Psoas muscle (tissue), 8 donors: ENCODE measurements at places on chromosomes 3 and 15.

- no peak for DNase-seq
These were observed 293.6 kb downstream of the FGF12 start for GRCh38 chr3:192433704-192434103.

- no peak for DNase-seq
These were observed 39.6 kb upstream of the GYG1 start for GRCh38 chr3:148951599-148952361.

GRCh38 chr3:25469558-25469957 lies 41.5 kb downstream of the RARB start:
- peak; percentile 17 for DNase-seq

- no peak for DNase-seq
These were observed 253.7 kb upstream of the THBS1 start for GRCh38 chr15:39327005-39327730.

DNA sequence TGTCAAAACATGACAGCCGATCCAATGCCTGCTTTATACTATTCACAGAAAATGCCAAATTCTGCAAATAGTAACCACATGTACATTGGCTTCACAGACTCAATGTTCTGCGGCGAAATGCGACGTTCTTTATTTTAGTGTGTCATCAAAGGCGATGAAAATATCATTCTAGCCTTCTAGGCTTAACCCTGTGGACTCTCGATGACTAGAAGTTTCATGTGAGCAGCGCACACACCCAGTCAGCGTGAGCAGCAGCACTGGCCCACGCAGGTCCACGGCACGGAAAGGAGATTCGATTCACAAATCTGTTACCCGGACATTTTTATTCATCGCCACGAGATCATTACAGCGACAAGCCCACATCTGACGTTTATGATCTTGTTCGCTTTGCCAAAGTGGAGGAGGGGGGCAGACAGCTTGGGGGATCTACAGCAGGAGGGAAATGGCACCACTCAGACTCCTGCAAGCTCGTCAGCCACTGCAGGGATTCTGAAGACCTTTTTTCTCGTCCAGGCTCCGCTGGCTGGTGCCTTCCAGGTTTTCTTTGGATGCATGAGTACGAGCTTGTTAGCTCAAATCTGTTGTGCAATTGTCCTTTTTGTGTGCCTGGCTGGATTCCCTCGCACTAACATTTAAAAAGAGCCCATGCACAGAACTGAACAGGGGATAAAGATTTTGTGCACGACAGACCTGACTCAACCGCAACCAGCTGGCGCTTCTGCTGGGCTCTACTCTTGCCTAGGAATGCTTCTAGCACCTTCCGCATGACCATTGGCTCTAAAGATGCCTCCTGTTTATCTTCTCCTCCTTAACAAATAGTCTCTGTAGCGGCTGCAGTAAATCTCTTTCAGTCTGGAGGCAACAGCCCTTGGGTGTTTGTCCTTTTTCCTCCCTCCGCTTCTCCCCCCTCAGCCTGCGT lies 938.4 kb downstream of the MCTP2 start:
- DNase-seq = peak; percentile 63

DNA sequence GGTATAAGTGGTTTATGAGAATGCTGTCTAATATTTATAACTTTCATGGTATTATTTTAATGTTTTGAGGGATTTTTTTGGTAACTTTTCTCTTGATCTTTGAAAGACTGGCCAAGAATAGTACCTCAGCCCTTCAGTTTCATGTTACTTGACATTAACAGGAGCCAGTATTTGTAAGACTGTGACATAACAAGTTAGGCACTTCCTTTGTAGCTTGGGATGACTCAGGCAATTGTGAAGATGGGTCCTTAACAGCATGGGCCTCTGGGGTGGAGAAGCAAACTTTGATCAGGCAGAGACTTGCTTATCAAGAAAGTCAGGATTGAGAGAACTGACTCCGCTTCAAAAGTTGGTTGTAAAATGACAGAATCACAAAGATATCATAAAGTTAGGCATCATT lies 9.5 kb downstream of the LRRC49 start:
- no peak for DNase-seq

DNA sequence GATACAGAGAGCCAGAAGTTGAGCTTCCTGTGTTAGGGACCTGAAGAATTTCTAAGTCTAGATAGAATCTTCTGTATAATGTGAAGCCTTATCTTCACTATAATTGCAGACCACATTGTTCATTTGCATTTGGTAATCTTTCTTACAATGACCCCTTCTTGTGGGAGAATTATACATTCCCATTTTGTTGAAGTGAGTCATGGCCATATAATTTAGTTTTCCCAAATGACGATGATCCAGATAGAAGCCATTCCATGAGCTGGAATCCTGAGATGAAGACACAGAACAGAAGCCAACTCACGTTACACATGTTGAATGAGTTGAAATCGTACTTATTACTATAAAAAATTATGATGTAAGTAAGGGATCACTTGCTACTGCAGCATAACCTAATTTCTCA lies 187.8 kb downstream of the TUSC7 start:
- no peak for DNase-seq

DNA sequence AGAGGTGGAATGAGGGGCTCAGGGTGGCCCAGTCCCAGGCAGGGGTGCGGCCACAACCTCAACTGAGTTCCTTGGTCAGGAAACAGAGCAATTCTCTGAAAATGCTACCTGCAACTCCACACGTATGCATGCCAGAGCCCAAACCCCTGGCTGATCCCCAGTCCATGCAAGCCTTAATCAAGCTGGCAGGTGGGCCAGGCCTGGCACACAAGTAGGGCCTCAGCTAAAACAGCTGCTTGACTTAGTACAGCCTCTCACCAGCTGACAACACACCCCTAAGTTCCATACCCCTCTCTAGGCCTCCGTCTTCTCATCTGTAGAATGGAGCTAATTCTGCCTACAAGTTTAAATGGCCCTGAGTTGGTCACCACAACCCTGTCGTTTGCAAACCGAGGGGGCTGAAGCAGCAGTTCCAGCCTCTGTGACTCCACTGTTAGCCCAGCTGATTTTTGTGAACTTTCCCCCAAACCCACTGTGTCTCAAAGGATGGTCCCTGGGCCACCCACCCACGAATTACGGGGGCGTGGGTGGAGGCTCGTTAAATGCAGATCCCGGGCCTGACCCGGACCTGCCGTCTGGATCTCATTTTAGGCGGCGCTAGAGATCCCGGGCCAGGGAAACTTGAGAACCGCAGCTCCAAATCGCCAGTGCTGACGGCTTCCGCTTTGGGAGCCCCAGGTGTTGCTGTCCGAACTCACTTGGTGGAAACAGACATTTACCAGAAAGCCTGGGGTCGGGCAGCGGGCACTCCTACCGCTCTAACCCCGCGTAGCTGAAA lies 927 bp downstream of the CHDH start:
- peak; percentile 77 for DNase-seq

- no peak for DNase-seq
These were observed 137.2 kb upstream of the HACD2 start for GRCh38 chr3:123722021-123722420.

DNA sequence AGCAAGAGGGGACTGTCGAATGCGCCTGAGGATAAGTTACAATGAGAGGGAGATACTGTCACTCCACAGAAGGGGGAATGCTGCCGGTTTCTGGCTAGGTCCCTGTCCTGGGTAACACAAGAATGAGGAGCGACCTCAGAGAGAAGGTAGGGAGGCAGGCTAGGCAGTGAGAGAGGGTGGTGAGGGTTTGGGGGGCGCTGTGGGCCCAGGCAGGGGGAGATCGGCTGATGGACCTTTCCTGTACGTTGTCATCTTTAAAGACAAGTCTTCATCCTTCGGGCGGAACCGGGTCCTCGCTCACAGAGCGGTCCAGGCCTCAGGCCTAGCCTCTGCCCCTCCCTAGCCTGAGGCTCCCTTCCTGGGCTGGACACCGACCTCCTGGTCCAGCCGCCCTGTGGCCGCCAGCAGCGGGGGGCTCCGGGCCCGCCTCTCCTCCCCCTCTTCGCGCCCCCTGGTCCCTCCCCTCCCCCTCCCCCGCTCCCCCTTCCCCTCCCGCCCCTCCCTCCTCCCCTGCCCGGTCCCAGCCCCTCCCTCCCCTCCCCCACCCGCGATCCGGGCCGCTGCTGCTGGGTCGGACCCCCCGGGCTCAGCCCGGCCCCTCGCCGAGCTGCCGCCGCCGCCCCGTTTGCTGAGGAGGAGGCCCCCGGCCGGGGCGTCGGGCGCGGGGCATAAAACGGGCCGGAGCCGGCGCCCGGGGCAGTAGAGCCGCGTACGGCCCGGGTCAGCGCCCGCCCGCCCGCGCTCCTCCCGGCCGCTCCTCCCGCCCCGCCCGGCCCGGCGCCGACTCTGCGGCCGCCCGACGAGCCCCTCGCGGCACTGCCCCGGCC lies at the start of gene CHRD:
CHRD (plus strand) TSS at position 697 of the 827 bp plus-strand sequence. CDS start 265 bp downstream, outside the sequence.
- DNase-seq = peak; percentile 48

DNA sequence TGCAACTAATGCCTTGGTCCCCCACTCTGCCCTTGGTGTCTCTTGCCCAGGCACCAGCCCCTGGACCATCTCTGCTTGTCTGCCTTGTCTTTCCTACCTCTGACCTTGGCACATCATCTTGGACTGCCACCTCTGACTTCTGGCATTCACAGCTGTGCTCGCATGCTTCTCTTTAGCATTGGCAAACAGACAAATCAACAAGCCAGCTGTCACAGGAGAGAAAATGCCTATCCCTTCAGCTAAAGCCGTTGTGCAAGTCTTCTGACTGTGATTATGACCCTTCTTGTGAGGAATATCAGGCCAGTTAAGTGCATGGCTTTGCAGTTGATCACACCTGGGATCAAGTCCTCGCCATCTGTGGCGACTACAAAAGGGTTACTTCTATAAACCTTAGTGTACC lies 84.6 kb downstream of the PRICKLE2 start:
- DNase-seq = no peak

DNA sequence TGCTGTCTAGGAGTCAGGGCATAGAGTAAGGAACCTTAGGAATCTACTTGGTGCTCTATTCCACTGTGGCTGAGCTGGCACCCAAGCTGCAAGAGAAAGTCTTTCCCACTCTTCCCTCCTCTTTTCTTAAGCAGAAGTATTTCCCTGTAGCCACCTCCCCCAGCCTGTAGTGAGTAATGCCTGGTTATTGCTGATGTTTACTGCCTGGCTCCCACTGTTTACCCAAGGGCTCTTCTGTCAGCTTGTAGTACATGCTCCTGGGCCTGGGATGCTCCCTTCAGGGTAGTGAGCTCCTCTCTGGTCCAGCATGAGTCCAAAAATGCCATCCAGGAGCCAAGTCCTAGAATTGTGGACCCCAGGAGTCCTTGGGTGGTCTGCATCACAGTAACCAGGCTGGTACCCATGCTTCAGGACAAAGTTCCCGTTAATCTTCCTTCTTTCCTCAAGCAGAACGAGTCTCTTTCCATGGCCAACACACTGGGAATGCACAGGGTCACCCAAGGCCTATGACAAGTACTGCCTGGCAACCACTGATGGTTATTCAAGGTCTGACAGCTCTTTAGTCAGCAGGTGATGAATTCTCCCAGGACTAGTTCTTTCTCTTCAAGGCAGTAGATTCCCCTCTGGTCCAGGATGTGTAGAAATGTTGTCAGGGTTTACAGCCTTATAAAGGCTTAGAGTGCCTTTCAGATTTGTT lies 17.6 kb downstream of the GALK2 start:
- no peak for DNase-seq

GRCh38 chr3:95629802-95630201 lies 1184.6 kb upstream of the EPHA6 start:
- no peak for DNase-seq

DNA sequence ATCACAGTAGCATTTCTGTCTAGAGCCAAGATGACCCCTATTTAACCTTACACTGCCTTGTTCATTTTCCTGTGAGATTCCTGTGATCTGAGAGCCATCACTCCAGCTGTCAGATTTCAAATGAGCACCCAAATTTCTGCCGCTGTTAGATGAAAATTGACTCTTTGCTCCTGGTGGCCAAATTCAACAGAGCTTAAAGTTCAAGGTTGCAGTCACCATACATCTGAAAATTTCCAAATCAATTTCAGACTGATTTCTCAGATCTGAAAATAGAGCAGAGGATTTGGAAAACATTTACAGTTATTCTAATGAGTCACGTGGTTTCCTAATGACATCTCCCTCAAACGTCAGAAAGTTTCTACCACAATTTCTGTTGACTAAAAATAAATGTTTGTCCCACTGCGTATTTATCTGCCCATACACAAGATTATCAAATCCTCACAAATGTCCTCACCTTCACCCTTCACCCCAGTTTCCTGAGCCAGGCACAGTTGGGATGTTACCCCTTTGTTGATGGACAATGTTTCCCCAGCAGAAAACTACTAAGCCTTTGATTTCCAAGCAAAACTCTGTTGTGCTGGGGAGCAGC lies 16.4 kb downstream of the HDC start:
- no peak for DNase-seq

- no peak for DNase-seq
These were observed 17.6 kb upstream of the ST8SIA2 start for GRCh38 chr15:92376109-92376508.

GRCh38 chr3:188754267-188754666 lies 417.5 kb upstream of the TPRG1 start:
- no peak for DNase-seq

- no peak for DNase-seq
These were observed 15.9 kb upstream of the TM4SF19 start for GRCh38 chr3:196354132-196354531.

GRCh38 chr3:147744967-147745366 lies 335.8 kb downstream of the ZIC1 start:
- no peak for DNase-seq

DNA sequence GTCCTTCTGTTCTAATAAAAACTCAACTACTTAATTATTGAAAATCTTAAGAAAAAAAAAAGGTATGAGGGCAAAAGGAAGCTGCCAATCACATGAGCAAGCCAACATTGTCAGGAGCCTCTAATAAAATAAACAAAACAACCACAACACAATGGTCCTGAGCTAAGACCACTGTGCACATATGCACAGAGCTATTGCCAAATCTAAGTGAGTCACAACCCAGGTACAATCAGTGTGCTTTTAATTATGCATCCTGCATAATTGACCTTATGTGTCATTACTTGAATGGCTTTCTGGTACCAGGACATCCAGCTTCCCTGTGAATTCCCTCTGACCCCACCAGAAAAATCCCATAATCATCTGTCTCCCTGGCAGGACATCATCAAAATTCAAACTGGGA lies 639.8 kb downstream of the MAGI1 start:
- DNase-seq = no peak

- DNase-seq = no peak
These were observed at the start of gene ATP2B2 for GRCh38 chr3:10505050-10505790. Gene ATP2B2 (minus strand): TSS chr3:10505586. CDS start chr3:10449543, 56,043 bp downstream.

GRCh38 chr15:73908030-73908821 lies 18.0 kb upstream of the LOXL1 start:
- DNase-seq = peak; percentile 84

GRCh38 chr3:122915300-122916055 lies 112.1 kb downstream of the SEMA5B start:
- no peak for DNase-seq

DNA sequence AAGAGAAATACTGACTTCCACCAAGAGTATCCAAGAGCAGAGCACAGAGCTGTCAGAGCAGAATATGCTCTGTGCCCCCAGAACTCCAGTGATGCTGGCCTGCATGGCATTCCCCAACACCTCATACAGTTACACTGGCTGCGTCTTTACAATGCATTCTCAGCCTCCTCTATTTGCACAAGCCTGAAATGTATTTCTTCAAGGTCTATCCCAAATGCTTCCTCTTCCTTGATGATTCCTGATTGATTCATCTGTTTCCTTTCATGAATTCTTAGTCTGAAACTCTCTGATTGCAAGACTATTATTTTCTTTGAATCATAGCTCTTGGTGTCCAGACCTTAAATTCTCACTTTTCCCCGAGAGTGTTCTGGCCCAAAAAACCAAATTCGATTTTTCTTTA lies 664.7 kb downstream of the MECOM start:
- no peak for DNase-seq

- DNase-seq = peak; percentile 53
These were observed 51.8 kb upstream of the DGKG start for GRCh38 chr3:186413615-186414415.

- DNase-seq = no peak
These were observed 132.8 kb upstream of the NR2F2 start for GRCh38 chr15:96197721-96198120.

- DNase-seq = no peak
These were observed 67.6 kb downstream of the SLC6A11 start for GRCh38 chr3:10883478-10884234.
